Bronchial epithelial cell (primary cell): ENCODE measurements at places on chromosomes 1 and 21.

- peak; percentile 38 for DNase-seq
Measured at GRCh38 chr1:108893141-108893530, 16.4 kb downstream of the GPSM2 start.

DNA sequence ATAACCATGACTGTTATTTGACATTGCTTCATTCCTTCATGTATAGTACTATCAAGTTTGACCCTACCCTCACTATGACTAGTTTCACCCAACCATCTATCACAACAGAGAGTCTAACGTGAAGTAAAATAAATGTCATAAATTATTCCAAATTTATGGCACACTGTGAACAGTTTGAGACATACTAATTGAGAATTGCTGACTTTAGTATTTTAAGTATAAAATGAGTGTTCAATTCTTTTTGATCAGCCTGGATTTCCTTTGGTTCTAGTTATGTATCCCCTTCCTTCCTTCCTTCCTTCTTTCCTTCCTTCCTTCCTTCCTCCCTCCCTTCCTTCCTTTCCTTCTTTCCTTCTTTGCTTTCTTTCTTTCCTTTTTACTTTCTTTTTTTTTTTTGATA is 14.5 kb downstream of the CR1 start:
- DNase-seq, result no peak

GRCh38 chr1:118826669-118827068 is 161.5 kb downstream of the TBX15 start:
- peak; percentile 55 for DNase-seq

DNA sequence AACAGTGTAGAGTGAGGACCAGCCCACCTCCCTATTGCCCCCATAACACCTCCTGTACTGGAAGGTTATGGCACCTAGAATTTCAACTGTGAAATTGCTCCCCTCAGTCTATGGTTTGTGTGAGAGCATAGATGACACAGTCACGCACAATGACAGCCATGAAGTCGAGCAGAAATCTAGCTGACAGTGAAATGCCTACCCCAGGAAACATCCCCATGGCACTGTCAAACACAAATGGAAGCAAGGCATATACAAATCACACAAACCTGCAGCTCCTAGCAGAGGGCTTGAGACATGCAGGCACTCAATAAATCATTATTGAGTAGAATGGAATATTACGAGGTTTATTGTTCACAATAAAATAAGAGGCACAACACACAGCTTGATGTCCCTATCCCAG is 142.5 kb upstream of the ST6GALNAC5 start:
- DNase-seq, result no peak

DNA sequence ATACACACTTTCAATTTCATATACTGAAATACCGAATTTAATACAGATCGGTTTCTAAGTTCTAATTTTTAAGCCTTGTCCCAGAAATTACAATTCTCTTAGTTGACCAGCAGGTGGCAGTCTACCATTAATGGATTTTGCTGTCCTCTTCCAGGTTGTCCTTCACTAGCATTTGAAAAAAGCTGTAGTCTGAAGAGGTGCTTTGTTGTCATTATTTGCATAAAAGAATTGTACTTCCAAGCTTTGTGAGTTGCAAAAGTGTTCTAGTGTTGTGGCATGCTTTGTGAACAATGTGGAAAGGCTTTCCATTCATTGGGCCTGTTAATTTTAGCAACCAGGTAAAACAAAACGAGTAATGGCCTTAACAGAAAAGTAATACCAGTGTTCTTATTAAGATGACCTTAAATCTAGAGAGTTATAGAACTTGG is 193.6 kb downstream of the RPS6KC1 start:
- peak; percentile 47 for DNase-seq

DNA sequence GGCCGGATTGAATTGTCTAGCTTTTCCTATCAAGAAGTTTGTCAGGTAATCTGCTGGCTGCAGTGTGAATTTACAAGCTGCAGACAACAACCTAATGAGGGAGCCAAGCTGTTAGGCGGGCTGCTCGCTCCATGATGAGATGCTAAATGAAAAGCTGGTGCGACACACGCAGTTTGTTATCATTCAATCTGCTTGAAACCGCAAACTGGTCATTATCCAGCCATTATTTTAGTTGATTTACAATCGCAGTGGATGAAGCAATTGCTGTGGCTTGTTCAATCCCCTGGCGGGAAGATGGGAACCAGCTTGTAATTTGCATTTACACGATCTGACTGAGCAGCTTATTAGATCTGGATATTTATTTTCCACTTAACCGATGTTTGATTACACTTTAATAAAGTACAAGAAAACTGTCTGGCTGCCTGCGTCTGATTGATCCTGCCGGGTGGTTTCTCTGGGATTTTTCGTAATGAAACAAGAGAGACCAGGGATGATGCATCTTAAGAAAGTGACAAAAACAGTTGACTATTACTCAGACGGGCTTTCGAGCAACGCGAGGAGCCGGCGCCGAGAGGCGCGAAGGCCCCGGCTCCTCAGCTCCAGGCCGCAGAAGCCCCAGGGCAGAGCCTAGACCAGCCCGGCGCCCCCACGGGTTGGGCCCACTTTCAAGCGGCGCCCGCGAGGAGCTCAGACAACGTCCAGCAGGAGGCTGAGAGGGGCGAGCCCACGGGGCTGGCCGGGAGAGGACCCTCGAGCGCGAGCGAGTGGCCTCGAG is 118.0 kb upstream of the BARHL2 start:
- DNase-seq, result no peak

- no peak for DNase-seq
Measured at GRCh38 chr1:15485636-15486035, 9.7 kb downstream of the CELA2B start.

DNA sequence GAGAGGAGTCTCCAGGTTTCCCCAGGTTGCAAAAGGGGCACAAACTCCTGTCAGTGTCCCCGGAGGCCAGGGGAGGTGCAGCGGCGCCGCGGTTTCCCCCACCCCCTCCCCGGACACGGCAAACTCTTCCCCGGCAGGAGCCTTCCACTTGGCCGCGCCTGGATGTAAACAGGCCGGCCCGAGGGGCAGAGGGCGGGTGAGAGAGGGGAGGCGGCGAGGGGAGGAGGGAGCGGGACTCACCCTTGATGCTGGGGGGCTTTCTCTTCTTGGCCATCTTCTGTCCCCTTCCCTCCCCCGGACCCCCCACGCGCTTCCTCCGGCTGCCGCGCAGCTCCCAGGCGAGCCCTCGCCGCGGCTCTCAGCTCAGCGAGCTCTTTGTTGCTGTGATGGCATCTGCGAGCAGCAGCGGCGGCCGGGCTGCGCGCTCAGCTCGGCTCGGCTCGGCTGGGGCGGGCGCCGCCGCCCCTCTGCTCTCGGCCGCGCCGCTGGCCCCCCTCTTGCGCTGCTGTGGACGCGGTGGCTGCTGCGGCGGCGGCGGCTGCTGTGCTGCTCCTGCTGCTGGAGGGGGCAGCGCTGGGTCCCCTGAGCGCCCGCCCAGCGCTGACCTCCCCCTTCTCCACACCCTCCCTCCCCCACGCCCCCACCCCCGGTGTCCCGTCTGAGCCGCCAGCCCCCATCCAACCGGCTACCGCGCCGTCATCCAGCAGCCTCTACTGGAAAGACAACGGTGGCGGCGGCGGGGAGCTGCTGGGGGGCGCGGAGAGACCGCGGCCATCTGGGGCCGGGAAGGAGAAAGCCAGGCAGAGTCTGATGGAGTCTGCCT is 4.9 kb upstream of the SLC44A5 start:
- DNase-seq, result no peak

GRCh38 chr1:221724931-221725605 is 16.8 kb downstream of the DUSP10 start:
- DNase-seq, result peak; percentile 74

DNA sequence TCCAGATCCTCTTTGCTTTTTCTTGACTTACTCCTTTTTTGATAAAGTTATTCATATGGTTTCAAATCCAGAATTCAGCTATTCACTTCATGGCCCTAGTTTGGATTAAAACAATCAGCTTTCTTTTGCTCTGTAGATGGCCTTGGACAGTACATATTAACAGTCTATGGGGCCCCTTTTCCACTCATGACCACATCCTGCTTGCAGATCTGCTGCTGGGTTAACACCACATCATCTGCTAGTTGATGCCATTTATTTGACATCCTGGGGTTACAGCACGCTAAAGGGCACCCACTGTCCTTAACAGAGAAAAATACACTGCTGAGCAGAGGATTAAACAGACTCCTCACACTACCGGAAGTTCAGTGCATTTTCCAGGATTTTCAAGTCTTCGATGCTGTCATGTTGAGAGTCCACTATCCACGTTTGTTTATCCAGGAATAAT is 941 bp upstream of the IFI16 start:
- no peak for DNase-seq

DNA sequence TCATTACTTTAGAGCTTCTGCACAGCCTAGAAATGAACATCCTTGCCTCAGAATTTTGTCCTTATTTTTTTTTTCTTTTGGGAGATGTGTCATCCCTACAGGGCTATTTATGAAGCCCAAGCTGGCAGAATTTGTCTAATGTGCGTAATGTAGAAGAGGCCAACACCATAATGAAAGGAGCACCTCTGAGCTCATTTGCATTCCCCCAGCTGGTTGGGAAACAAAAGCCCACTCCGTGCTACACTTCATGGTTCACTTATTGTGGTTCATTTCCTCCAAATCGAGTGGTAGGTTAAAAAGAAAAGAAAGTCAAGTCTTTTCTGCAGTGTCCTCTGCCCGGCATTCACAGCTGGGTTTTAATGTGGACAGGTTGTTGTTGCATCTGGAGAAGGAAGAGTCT is 73.5 kb downstream of the KAZN start:
- no peak for DNase-seq

DNA sequence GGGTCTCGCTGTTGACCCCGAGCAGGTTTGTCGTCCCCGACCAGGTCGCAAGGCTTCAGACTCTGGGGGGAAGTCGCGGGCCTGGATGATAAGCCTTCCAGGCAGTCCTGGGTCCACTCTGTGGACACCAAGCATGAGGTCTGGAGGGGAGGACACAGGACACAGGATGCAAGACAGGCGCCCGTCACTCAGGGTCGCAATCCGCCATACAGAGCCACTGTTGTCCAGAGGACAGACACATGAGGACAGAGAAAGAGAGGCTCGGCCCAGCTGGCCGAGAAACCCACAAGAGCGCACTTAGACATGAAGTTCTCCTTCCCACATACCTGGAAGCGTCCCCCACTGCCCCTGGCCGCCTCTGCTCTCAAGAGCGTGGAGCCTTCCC is 4.8 kb upstream of the FOXD2 start:
- no peak for DNase-seq

DNA sequence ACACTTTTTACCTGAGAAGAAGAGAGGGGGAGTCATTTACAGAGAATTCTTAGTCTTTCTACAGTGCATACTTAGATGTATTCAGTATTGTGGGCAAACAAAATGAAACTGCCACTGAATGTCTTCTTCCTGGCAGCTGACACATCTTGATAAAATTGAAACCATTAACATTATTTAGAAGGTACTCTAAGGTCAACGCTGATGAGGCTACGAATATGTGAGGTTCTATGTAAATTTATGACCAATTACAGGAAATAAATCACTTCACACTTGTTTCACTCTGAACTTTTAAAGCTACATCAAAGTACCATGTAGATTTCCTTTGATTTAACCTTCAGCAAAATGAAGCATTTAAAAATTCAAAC is 51.3 kb upstream of the GFI1 start:
- DNase-seq, result no peak

- DNase-seq, result no peak
Measured at GRCh38 chr1:170375082-170375723, 156.8 kb upstream of the GORAB start.

DNA sequence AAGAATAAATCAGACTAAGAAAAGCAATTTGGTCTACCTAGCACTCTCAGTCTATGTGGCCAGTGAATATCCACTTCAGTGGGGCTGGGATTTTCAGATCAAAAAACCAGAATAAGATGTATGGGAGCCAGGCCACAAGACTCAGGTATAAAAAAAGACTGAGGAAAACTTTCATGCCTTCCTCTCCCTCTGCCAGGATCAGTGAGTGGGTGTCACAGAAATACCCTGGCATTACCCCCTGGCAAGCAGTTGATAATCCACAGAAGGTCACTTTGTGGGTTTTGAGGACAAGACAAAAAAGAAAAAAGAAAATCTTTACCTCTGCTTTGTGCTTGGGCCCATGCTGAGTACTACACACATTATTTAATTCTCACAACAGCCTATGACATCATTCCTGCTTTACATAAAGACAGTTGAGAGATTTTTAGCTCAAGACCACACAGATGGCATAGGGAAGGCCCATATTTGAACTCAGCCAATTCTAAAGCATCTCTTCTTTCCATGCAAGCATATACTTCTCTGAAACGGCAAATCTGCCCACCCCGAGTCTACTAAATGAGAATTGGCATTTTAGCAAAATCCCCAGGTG is 57.6 kb downstream of the DESI2 start:
- DNase-seq, result no peak
